ENCODE measurements at places on chromosomes 16 and 17.

- peak; percentile 79 for DNase-seq
Measured at GRCh38 chr17:32584792-32585191, 98.0 kb downstream of the CDK5R1 start.

- DNase-seq = peak; percentile 69
Measured at GRCh38 chr17:77184474-77184873, 43.7 kb downstream of the SEC14L1 start.

GRCh38 chr17:50635732-50635981, 976 bp downstream of the ABCC3 start:
- DNase-seq = no peak

- DNase-seq = no peak
Measured at GRCh38 chr17:34391241-34391640, 28.2 kb upstream of the CCL1 start.

DNA sequence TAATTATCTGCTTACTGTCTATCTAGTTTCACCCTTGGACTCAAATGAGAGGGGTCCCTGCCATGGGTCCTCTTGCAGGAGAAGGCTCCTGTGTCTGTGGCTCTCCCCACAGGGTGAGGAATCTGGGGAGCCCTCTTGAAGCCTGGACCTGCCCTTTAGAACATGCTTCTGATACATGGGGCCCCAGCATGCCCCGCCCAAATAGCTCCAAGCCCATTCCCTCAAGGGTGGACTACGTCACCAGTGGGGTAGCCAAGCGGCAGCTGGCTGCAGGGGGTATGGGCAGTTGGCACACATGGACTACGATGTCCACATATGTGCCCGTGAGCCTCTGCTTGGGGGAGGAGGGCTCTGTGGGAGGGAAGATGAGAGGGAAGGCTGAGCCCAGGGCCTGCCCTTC, 39.3 kb downstream of the ARHGAP27 start:
- DNase-seq = no peak

Data from fibroblast of upper back skin (primary cell).